ENCODE measurements at places on chromosomes 6 and 20. TPM values are rescaled to one million over a fixed set of nuclear protein-coding genes. Genes with fewer than 3 reads are reported as not detected.

GRCh38 chr6:167751579-167752115 lies 75.1 kb upstream of the AFDN start:
- no peaks in the 10 kb centered on the region for H3K36me3 ChIP-seq
- no peaks in the 10 kb centered on the region for H3K27me3 ChIP-seq
- H3K4me3 ChIP-seq: no peak overlapping the region
- peak overlapping the region; percentile 9 for H3K27ac ChIP-seq

DNA sequence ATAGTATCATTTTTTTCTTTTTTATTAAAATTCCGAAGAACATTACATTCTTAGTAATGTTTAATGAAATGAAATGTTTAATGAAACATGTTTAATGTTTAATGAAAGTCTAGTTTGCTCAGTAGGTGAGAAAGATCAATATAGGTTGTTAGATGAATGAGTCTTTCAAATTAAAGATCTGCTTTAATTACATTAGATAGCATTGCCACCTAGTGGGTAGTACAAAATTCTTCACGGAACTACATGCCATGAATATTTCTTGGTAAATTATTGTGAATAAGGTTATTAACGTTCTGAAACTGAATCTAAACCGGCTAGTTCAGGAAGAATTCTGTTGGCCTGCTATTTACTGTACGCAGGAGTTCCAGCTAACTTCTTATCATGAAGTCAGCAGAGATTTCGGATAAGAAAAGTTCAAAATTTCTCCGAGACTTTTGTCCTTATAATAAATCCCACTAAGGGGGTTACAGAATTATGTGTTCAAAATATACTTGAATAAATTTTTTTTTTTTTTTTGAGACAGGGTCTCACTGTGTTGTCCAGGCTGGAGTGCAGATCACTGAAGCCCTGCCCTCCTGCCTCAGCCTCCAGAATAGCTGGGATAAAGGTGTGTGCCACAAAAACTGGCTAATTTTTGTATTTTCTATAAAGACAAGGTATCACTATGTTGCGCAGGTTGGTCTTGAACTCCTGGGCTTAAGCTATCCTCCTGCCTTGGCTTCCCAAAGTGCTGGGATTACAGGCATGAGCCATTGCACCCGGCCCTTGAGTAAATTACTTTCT lies 7.9 kb upstream of the GMNN start:
- H3K4me3 ChIP-seq: no peak overlapping the region
- no peak overlapping the region for H3K27ac ChIP-seq
- no peaks in the 10 kb centered on the region for H3K36me3 ChIP-seq
- no peak for DNase-seq

GRCh38 chr20:46289432-46289831 lies 18.9 kb downstream of the CDH22 start:
- H3K36me3 ChIP-seq: no peaks in the 10 kb centered on the region
- H3K4me1 ChIP-seq: no peaks in the 10 kb centered on the region
- no peak overlapping the region for H3K27ac ChIP-seq
- no peak for DNase-seq

GRCh38 chr6:170085475-170086401 lies 205.1 kb downstream of the DLL1 start:
- H3K27me3 ChIP-seq: no peaks in the 10 kb centered on the region
- H3K27ac ChIP-seq: no peak overlapping the region
- H3K4me3 ChIP-seq: no peak overlapping the region
- no peaks in the 10 kb centered on the region for H3K36me3 ChIP-seq
- peak; percentile 48 for DNase-seq
- no peaks in the 10 kb centered on the region for H3K4me1 ChIP-seq

GRCh38 chr6:42402184-42402583 lies 49.5 kb downstream of the TRERF1 start:
- H3K4me1 ChIP-seq: peaks cover 35% of the 10 kb centered on the region
- no peaks in the 10 kb centered on the region for H3K27me3 ChIP-seq
- H3K4me3 ChIP-seq: no peak overlapping the region
- no peak for DNase-seq

The COX4I2 gene
- total RNA-seq: 6.8 TPM

The CCM2L gene
- total RNA-seq: 6.0 TPM

GRCh38 chr20:37519508-37520418 lies 1.3 kb upstream of the NNAT start:
- H3K27ac ChIP-seq: peak overlapping the region; percentile 60
- DNase-seq: no peak
- no peaks in the 10 kb centered on the region for H3K27me3 ChIP-seq
- H3K36me3 ChIP-seq: peaks cover 21% of the 10 kb centered on the region
- H3K4me1 ChIP-seq: peaks cover 81% of the 10 kb centered on the region
- no peak overlapping the region for H3K4me3 ChIP-seq

- H3K27ac ChIP-seq: no peak overlapping the region
- DNase-seq: no peak
- no peaks in the 10 kb centered on the region for H3K4me1 ChIP-seq
- H3K36me3 ChIP-seq: no peaks in the 10 kb centered on the region
Observed at GRCh38 chr20:39795401-39796272, 833.5 kb downstream of the DHX35 start.

DNA sequence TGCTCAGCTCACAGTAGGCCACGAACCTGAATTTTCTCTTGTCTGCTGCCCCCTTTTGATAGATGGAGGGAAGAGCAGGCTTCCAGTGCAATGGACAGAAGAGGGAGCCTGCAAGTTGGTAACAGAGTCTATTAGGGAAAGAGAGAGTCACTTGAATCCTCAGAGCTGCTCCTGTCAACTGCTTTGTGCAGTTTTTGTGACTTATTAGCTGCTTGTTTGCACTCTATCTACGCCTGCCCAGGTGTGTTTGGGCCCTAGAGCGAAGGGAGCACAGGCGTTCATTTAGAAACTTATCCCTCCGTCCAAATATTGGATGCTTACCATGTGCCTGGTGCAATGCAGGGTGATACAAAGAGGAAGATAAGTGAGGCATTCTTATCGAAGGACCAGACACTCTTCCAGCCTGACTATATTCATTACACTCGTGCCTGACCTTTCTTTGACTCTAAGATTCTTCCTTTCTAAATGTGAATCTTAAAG lies 11.6 kb upstream of the SLC2A12 start:
- peaks cover 32% of the 10 kb centered on the region for H3K4me1 ChIP-seq
- H3K27ac ChIP-seq: no peak overlapping the region
- H3K36me3 ChIP-seq: no peaks in the 10 kb centered on the region
- H3K4me3 ChIP-seq: no peak overlapping the region
- H3K27me3 ChIP-seq: no peaks in the 10 kb centered on the region
- DNase-seq: peak; percentile 82
